ENCODE measurements at places on chromosomes 7 and 10. TPM values are rescaled to one million over a fixed set of nuclear protein-coding genes. Genes with fewer than 3 reads are reported as not detected.

Gene RPEL1
- total RNA-seq, result not detected

Gene GATA3
- total RNA-seq, result 59.6 TPM

Gene NRAP
- total RNA-seq, result not detected

Gene CALML3
- 0.07 TPM for total RNA-seq

Gene WNT2
- total RNA-seq, result 19.9 TPM

Gene TAC1
- 0.36 TPM for total RNA-seq

- no peak overlapping the region for H3K27ac ChIP-seq
- no peaks in the 10 kb centered on the region for H3K27me3 ChIP-seq
- no peak for DNase-seq
- H3K36me3 ChIP-seq, result no peaks in the 10 kb centered on the region
Observed at GRCh38 chr7:55568613-55569268, 3.6 kb downstream of the VOPP1 start.

GRCh38 chr10:98516352-98516751 is 69.6 kb upstream of the HPS1 start:
- H3K4me3 ChIP-seq, result no peak overlapping the region
- peaks cover 15% of the 10 kb centered on the region for H3K4me1 ChIP-seq
- no peaks in the 10 kb centered on the region for H3K27me3 ChIP-seq
- no peak for DNase-seq
- peak overlapping the region; percentile 18 for H3K27ac ChIP-seq

DNA sequence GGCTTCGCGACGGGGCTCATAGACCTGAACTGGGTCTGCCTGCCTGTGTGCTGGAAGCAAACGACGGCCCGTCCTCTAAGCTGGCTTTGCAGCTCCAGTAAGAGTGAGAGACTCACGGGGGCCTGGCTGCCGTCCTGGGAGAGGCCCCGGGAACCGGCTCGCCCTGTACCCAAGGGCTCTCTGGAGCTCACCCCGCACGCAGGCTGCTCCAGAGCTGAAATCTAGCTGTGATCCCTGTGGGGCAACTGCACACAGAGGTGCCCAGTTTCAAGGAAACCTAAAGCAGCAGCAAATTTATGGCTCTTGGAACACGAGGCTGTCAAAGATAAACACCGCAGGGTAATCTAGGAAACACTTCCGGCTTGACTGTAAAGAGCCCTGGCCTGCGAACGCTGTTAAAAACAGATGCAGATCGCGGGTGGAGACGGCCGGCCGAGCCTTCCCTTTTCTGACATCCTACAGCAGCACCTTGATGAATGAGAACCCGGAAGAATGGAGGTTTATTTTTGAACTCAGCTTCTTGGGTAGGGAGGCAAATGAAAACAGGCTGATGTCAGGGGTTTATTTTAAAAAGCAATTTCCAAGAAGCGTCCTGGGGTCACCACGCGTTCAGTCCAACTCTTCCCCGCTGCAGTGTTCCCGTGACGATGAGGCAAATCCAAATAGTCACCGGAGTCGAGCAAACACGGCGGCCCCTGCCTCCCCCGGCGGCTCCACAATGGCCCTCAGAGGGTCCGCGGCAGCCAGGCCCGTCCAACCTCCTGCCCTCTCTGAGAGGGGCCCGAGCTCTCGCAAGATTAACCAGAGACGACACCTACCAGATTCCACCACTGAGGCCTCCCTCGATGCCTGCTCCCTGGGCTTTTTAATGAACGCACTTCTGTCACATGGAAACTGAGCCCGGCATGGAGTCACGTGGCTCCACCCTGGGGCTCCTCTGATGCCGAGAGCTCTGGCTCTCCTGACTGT is 29.6 kb downstream of the AMZ1 start:
- peaks cover 31% of the 10 kb centered on the region for H3K4me1 ChIP-seq
- H3K36me3 ChIP-seq, result peaks cover 27% of the 10 kb centered on the region
- H3K27ac ChIP-seq, result peak overlapping the region; percentile 80
- no peaks in the 10 kb centered on the region for H3K27me3 ChIP-seq
- no peak overlapping the region for H3K4me3 ChIP-seq

DNA sequence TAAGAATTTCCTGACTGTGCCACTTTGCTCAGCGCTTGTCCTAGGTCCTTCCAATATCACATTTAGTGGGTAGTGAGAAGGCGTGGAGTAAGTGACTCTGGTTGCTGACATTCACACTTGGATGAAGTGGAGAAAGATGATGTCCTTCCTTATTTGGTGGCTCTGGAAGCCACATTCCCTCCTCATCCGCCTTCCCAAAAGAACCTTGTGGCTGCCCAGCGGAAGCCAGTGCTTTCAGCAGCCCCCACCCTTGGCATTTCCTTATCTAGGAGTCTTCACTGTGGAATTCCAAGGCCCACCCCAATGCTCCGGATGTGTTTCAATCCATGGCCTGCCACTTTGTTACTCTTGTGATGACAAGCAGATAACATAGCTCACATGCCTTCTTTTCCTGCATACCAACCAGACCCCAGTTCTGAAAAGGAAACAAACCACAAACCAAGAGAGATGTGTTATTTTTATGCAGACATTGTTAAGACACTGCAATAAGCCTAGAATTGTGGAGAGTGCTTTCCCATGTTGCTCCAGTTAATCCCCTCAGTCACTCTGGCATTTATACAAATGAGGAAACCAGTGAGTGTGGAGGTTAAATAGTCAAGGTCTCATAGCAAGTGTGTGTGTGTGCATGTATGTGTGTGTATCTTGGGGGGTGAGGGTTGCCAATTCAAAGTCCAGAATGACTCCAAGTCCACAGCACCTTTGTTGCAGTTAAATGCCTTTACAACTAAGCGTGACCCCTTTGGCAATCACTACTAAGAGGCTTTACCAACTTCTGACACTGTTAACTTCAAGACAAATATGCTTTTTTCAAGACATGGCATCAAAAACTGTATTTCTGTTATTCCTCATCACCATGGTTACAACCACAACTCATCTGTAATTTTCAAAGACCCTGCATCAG is 10.3 kb upstream of the ANKRD1 start:
- H3K4me1 ChIP-seq, result peaks cover 44% of the 10 kb centered on the region
- no peaks in the 10 kb centered on the region for H3K27me3 ChIP-seq
- DNase-seq, result peak; percentile 30
- H3K4me3 ChIP-seq, result no peak overlapping the region
- no peaks in the 10 kb centered on the region for H3K36me3 ChIP-seq

DNA sequence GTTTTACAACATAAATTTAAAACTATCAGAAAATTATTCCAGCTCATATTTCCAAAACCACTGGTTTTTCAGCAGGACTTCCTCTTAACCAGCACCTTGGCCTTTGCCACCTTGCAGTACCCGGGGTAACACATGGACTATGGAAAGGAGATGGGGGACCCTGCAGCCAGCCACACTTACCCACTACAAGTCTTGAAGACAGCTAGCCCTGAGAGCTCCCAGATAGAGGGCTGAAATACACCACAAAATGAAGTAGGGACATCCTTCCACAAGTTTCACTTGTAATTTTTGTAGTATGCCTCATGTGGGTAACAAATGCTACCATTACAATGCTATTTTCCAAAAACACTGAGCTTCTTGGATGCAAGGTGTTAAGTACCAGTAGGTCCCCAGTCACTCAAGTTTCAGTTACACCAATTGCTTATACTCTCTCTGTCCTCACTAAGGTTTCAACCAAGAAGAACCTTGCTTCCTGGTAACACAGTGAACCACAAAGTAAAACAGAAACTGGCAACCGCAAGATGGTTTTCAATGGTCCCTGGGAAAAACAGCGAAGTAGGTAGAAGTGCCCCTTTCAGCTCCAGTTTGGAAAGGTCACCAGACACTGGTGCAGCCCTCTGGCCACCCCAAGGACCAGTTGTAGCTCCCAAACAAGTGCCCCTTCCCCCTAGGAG is 110.9 kb downstream of the SGMS1 start:
- H3K36me3 ChIP-seq, result no peaks in the 10 kb centered on the region
- no peak for DNase-seq
- H3K4me3 ChIP-seq, result no peak overlapping the region
- H3K27ac ChIP-seq, result no peak overlapping the region
- no peaks in the 10 kb centered on the region for H3K27me3 ChIP-seq
